ENCODE measurements at places on chromosomes 2 and 18. TPM values are rescaled to one million over a fixed set of nuclear protein-coding genes. Genes with fewer than 3 reads are reported as not detected.

Gene SLC30A3
- total RNA-seq = 0.88 TPM

Gene ALLC
- not detected for total RNA-seq

Gene TMEM200C
- not detected for total RNA-seq

Gene RTP5
- not detected for total RNA-seq

Gene FLACC1
- 1.0 TPM for total RNA-seq

Gene TRAPPC8
- 36.3 TPM for total RNA-seq

Gene PAX8
- 0.35 TPM for total RNA-seq

Gene TMEM247
- total RNA-seq = not detected

Gene ANKRD44
- 130 TPM for total RNA-seq

Gene CTAGE1
- not detected for total RNA-seq

Gene KRTCAP3
- 7.9 TPM for total RNA-seq

Gene FHOD3
- total RNA-seq = not detected

Gene KIAA1328
- 8.2 TPM for total RNA-seq

Gene SMAD2
- 146 TPM for total RNA-seq

Gene CYTIP
- total RNA-seq = 417 TPM

Gene CSRNP3
- total RNA-seq = not detected

Gene CDH2
- total RNA-seq = 0.05 TPM

Gene EGR4
- total RNA-seq = not detected

Gene COL4A3
- total RNA-seq = not detected

Gene NR4A2
- 134 TPM for total RNA-seq

Gene TMEM37
- not detected for total RNA-seq
